CD4-positive, alpha-beta T cell treated with Interleukin-1 beta for 1 hour (primary cell): ENCODE measurements at places on chromosomes 3 and 15.

DNA sequence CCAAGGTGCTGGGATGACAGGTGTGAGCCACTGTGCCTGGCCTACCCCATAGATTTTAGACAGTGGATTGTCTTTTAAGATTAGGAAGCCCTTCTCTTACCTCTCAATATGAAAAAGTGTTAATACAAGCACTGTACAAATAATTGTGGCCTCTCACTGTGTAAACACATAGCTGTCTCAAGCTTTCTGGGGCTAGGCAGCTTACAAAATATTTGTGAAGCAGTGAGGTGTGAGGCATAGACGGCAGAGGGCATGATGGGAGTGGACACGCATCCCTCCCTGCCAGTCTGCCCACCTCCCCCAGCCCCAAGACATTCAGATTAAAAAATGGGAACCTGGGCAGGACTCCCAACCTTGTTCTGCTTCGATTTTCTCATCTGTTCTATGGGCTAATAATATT, 34.6 kb downstream of the SQOR start:
- no peak for DNase-seq

DNA sequence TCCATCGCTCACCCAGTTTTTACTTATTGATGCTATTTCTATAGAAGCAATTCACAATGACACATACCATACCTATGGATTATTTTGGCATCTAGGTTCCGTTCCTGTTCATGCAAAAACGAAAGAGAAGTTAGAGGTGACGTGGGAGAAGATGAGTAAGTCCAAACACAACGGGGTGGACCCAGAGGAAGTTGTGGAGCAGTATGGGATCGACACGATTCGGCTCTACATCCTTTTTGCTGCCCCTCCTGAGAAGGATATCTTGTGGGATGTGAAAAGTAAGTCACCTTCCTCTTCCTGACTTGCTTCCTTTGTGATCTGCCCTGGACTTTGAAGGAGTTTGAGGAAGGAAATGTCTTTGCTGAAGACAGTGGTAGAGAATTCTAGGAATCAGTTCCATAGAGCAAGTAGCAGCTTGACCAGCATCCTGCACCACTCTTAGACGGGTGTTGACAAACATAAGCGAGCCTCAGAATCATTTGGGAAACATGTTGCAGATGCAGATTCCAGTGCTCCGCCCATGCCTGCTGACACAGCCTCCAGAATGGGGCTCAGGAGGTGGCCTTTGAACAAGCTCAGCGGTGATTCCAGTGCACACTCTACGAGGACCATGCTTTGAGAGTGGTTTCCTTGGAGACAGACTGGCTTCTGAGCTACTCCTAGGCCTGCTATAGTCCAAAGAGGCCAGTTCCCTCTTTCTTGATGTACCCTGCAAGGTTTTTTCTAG, 78.4 kb upstream of the LIMD1 start:
- no peak for DNase-seq

GRCh38 chr3:127884041-127884440, 31.0 kb upstream of the KBTBD12 start:
- DNase-seq = no peak

DNA sequence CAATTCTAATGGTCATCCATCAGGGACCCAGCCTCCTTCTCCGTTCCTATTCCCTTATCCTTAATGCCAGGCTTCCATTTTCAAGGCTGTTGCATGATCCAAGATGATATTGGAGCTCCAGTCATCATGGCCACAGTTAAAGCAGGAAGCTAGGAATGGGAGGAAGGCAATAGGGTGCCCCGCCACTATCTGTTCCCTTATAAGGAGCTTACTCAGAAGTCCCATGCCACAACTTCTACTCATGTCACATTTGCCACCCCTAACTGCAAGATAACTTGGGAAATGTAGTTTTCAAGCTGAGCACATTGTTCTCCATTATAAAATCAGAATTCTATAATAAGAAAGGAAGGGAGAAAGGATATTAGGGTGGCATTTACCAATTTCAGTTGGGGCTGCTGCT, 38.6 kb upstream of the SPSB4 start:
- no peak for DNase-seq

DNA sequence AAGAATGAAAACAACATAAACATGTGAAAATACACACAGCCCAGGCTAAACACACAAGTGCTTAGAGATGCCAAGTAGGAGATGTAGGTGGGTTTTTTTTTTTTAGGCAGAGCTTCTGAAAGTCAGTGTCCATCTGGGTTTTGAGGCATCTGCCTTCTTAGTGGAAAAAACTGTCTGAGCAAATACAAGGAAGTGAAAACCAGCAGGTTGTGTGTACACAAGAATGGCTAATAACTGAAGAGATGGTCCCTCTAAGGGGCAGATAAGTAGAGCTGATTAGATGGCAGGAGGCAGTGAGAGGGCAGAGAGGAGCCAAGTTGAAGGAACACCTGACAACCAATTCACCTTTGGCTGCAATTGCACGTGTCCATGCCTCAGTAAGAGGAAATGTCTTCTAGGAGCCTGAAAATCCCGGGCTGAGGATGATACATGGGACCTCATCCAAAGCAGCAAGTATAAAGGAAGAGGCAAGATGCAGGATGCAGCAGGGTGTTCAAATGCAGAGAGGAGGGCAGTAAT, 34.9 kb downstream of the CYP19A1 start:
- DNase-seq = no peak

DNA sequence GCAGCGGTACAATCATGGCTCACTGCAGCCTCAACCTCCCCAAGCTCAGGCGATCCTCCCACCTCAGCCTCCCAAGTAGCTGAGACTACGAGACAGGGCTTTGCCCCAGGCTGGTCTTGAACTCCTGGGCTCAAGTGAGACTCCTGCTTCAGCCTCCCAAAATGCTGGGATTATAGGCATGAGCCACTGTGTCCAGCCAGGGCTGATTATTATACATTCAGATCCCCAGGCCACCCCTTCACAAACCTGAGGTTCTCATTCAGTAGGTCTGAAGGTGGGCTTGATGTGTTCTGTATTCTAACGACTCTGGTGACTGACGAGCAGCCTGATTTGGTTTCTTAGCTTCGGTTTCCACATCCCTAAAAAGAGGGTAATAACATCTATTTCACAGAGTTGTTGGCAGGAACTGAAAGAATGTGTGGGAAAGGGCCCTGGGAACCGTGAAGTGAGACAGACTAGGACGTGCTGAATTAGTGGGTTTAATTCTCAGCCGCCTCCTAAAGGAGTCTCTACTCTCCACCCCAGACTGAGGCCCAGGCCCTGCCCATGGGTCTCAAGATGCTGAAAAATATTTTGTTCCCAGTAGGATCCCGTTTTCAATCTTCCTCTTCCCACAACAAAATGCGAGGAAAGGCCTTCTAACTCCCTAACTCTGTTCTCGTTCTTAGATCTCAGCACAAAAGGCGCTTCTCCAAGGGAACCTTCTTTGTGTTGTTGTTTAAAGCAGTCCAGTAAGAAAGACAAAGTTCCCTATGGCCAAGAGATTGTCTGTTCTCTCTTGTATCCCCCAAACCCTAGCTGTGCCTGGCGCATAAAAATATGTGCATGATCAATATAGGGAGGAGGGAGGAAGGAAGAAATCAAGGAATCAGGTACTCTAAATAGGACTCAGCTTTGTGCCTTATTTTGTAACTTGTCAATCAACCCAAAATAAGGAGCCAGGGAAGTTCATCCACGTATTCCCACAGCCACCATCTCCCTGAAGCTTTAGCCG, 210.0 kb upstream of the TOPAZ1 start:
- no peak for DNase-seq

DNA sequence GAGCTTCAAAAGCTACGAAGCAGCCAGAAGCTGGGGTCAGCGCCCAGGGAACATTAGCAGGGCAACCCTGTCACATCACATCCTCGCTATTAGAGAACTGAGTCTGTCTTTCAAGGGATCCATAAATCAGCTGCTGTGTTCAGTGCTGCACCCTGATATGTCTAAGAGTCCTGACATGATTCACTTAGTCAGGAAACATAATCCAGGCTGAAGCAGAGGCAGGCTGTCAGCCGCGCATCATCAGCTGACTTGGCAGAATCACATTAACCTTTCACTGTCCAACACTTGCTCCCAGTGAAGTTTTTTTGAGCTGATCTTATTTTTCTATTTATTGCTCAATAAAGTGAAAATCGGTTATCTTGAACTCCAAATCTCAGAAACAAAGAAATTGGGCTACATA, 23.5 kb downstream of the MYH15 start:
- no peak for DNase-seq

GRCh38 chr3:26989037-26989436, 366.5 kb downstream of the LRRC3B start:
- no peak for DNase-seq

- DNase-seq = no peak
Measured at GRCh38 chr15:48671103-48672022, 25.9 kb upstream of the FBN1 start.

- no peak for DNase-seq
Measured at GRCh38 chr15:89836267-89837133, 21.8 kb upstream of the ANPEP start.
